ENCODE measurements at places on chromosomes 12 and 14.

GRCh38 chr14:63345826-63346225 lies 27.1 kb upstream of the GPHB5 start:
- no peak for DNase-seq

GRCh38 chr12:96770219-96771102 lies 136.6 kb upstream of the NEDD1 start:
- DNase-seq, result no peak

- no peak for DNase-seq
Observed at GRCh38 chr12:56298828-56299227, 1.3 kb downstream of the CS start.

DNA sequence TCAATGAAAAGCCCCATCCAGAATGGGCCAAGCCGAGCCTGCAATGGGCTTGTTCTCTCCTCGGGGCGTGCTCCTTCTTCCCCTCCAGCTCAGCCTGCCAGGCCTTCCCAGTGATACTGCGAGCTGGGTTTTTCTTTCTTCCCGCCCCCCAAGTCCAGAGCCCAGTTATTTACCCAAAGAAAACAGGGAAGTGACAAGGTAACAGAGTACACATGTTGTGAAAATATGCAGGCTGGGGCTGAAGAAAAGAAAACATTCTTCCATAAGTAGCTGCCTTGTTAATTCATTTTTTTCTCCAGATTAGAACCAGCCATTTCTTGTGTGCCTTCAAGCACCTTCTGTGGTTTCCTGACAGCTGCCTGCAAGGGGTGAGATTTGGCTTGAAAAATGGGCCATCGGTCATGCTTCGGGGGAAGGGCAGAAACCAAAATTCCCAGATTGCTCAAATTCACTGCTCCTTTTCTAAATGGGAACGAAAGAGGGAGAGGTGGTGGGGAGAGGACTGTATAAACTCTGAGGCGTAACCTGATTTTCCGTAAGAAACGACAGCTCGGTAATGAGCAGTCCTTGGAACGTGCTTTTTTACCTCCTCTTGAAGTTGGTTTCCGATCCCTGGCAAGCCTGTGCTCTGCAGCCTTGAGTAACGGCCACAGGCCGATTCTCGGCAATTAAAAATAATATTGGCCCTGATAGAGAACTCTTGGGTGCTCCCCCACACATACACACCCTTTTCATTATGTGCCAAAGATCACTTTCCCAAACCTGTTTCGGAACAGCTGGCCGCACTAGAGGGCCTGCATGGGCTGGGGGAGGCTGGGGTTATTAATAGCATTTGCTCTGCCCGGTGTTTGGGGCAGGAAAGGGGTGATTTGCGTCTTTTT lies 229.4 kb downstream of the ZFP36L1 start:
- no peak for DNase-seq

- no peak for DNase-seq
Observed at GRCh38 chr12:44154128-44154527, 318.2 kb downstream of the TMEM117 start.

DNA sequence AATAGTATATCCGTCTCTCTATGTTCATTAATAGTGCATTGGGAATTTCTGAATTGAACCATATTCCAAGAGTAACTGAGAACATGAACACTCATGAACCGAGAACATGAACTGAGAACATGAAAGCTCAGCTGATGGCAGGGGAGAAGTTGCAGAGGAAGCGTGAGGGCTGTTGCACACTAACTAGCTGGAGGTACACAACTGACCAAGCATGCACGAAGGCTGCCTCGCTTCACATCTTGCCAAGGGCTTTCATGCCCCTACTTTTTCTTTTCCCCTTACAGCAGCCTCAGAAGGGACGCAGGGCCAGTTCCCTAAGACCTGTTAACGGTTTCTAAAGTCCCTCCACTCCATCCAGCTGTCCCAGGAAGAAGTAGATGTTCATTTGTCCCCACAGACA lies 4.3 kb downstream of the RNASE1 start:
- no peak for DNase-seq

GRCh38 chr12:93085383-93086287 lies 156.5 kb upstream of the EEA1 start:
- no peak for DNase-seq

GRCh38 chr12:105725054-105725453 lies 394.6 kb downstream of the C12orf75 start:
- no peak for DNase-seq

Data from CD4-positive, alpha-beta T cell treated with Interleukin-21 for 1 hour (primary cell).